ENCODE measurements at places on chromosomes 12 and 14.

DNA sequence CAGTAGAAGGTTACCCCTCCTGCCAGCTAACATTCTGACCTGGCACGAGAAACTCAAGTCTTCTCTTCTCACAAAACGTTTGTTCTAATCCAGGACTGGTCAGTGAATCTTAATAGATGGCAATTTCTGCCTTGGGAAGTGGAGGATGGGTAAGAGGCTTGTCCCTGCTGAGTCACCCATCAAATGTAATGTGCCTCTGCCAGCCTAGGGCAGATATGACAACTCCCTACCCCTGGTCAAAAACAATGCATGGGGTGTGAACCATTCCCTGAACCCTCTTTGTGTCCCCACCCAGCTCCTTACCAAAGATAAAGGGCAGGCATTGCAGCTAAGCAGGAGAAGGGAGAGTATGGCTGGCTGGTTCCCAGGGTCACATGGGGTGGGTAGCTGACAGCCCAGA lies 1052.9 kb downstream of the GALC start:
- no peak for DNase-seq

DNA sequence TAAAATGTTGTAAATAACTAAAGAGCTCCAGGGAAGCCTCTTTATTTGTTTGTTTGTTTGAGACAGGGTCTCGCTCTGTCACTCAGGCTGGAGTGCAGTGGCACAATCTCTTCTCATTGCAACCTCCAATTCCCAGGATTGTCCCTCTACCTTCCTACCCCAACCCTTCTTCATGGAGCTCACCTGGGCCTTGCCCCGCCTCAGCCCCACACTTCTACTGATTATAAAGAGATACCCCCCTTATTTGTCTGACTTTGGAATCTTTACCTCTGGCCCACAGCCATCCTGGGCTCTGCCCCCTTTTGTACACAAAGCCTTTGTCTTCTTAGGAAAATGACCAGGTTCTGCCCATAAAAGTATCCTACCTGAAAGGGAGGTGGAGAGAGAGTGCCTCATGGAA lies 9.1 kb upstream of the BLTP3B start:
- DNase-seq = no peak

DNA sequence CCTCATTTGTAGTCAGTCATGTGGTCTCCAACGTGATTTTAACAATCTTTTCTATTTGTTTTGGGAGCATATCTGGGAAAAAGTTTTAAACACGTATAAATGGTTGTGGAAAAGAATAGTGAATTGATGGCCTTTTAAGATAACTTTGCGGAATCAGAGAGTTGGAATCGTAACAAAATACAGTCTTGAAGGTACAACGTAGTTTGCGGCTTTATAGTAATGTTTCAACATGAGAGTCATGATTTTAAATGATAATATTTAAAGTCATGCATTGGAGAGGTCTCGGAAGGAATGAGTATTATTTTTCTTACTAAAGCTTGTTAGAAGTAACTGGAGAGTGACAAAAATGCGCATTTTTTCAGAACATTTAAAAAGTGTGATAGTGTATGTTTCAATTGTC lies 1.6 kb downstream of the AEBP2 start:
- DNase-seq = no peak

DNA sequence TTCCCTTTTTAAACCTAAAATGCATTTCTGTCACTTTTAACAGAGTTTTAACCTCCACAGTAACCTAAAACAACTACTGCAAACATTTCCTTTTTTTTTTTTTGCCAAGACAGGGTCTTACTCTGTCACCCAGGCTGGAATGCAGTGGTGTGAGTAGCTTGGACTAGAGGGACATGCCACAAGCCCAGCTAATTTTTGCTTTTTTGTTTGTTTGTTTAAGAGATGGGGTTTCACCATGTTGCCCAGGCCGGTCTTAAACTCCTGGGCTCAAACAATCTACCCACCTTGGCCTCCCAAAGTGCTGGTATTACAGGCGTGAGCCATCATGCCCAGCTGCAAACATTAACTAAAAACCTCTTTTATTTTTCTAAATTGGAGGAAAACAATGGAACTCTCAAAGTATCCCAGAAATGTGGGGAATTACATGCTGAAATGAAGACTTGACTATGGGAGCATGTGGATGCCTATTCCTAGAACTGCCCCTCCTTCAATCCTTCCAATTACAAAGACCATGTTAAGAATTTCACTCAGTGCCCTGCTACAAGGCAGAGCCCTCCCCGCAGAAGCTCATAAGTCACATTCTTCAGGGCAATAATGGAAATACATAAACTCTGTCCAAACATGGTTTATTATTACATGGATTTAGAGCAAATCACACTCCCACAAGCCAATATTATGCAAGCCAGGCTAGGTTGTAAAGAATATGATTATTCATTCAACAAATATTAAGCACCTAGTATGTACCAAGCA lies 66.9 kb downstream of the C12orf56 start:
- no peak for DNase-seq

DNA sequence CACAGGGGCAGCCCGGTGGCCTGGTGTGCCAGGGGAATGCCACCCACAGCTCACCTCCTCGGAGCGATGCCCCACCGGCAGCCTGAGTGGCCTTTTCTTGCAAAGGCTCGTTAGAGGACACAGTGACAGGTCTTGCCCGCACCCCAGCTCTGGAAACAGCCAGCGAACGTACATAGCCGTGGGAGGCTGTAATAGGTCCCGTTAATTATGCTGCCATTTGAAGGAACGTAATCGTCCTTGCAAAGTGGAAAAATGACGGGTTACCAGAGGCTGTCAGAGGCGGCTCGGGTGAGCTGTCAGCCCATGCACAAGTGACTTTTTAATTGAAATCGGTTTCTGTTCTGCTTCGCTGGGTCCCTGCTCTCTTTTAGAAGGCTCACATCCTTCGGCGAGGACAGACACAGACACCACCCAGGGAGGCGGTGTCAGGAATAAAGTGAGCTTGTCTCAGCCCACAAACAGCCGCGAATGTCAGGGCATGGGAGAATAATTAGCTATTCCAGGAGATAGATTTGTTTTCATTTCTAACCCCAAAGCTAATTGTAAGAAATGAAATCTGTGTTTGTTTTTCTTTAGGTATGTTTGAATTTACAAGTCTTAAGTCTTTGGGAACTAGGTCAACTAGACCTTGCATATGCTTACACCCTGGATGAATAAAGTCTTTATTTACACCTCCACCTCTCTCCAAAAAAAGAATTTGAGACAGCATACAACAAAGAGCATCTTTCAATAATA lies 77.2 kb upstream of the RFLNA start:
- no peak for DNase-seq

DNA sequence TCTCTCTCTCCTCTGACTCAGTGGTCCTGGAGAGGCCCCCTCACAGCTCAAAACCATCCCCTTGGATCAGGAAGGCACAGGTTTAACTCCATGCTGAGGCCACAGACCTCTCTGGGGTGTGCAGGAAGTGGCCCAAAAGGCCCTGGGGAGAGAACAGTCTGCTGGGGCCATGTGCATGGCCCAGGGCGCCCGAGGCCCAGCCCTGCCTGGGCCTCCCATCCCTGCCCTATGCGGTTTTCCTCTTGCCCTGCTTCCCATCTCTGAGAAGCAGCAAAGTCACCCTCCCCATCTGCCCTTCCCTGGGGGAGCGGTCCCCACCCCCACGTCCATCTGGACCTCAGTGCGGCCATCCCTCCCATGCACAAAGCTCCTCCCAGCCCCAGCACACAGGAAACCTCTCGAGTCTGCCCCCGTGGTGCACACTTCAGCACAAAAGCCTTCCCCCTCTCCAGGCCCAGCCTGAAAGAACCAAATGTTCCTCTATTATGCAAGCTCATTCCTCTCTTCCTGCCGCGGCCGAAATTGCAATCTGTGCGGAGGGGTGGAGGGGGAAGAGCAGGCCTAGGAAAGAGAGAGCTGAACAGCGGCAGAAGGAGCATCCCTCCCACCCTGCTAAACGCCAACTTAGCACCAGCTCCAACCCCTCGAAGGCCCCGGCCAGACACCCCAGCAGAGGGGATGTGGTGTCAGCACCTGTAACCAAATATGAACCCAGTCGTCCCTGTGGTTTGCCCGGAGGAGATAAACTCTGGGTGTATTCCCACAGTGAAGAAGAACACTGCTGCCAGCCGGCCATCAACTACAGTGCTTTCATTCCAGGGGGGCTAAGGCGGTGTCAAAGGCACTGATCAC lies 108.5 kb downstream of the SCARB1 start:
- no peak for DNase-seq

GRCh38 chr14:21781543-21781942 lies 107.9 kb upstream of the OR4E1 start:
- DNase-seq = no peak

- no peak for DNase-seq
These were observed 66.7 kb downstream of the GALNT16 start for GRCh38 chr14:69326611-69327010.

DNA sequence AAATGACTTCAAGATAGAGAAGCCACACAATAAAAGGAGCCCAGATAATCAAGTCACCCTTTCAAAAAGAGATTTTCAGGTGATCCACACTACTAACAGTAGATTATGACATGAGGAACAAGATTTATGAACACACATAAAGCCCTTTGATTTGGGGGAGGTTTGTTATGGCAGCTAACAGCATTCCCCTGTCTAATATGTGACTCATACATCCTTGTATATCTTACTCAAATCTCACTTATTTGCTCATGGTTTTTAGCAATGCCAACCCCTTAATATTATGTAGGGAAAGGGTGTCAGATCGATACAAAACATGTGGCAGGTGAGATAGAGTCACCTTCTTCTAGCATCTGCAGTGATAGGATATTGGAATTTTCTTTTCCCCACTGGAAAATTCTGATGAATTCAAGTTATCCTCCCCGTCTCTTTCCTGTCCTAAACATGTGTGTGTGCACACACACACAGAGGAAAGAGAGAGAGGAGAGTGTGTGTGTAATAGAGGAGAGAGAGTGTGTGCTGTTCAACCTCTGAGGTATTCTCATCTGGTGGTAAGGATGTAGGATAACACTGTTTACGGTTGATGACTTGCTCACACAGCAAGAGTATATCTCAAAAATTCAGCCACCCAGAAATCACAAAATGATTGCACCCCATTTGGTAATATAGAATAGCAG lies 319.9 kb downstream of the KCNC2 start:
- no peak for DNase-seq

GRCh38 chr12:123263196-123263817 lies 8.3 kb downstream of the CDK2AP1 start:
- DNase-seq = no peak

GRCh38 chr14:77338302-77338701 lies 17.5 kb downstream of the GSTZ1 start:
- DNase-seq = no peak

- no peak for DNase-seq
These were observed 11.7 kb downstream of the BATF start for GRCh38 chr14:75533791-75534555.

DNA sequence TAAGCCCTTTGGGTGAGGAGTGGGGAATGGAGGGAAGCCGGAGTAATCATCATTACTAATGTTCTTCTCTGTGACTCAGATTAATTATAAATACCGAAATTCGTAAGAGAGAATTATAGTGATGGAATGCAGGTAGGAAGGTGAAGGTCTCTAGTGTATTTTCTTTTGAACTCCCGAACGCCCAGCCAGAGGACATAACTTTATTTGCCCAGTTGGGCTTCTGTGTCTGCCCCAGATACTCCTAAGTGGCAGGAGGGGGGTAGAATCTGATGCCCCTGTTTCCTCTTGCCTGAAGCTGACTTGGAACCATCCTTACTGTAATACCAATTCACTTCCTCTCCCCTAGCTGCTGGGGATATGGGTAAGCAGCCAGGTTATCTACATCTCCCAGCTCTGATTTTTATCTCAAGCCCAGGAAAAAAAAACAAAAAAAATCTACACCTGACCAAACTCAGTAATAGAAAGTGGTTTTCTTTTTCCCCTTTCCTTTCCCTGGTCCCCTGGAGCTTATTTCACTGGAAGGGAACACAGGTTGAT lies 84.4 kb upstream of the CISTR start:
- DNase-seq = no peak

- peak; percentile 68 for DNase-seq
These were observed 72.2 kb downstream of the VCPKMT start for GRCh38 chr14:50044042-50044651.

- no peak for DNase-seq
These were observed 174.8 kb downstream of the ADGRD1 start for GRCh38 chr12:131128556-131128955.

DNA sequence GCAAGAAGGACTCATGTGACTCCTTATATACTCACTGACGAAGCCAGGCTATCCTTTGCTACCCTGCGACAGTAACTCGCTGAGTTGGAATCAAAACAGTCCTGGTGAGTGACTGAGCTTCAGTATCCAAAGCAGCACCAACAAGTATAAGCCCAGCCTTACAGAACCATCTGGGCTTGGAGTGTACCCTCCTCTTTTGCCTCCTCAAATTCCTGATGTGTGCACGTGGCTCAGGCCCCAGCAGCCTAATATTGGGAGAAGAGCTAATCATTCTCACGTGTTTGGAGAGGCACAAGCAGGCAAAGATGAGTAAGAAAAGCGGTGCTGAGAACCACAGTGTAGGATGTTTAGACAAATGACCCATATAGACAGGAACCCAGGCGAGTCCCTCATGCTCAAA lies 34.4 kb downstream of the PPTC7 start:
- DNase-seq = no peak

DNA sequence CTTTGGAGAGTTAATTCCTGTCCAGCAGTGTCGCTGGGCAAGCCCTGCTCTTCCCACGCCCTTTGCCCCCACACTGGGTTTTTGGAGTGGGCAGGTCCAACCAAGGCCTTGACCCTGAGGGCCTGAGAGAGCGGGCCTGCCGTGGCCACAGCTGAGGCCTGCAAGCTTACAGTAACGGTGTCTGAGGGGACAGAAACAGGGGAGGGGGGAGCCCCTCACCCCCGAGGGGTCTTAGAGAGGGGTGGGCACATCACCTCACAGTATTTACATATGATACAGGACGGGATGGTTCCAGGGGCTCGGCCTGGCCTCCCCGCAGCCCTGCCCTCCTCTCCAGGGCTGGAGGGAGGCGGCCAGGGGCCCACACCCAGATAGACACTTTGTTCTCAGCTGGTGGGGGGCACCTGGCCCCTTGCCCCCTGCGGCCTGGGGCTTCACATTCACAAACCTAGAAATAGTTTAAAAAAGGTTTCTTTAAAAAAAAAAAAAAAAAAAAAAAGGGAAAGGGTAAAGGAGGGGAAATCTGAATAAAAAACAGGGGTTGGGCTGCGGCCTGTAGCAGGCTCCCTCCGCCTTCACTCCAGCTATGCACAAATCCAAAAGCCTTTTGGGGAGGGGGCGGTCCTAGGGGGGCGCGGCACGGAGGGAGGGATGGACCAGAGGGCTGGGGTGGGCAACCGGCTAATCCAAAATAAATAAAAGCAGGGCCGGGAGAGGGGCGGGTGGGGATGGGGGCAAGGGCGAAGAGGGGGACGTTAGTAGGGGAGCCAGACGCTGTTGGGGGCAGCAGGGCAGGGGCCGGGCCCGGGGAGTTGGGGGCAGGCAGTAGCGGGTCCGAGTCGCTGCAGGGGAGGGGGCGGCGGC lies 14.8 kb upstream of the PLA2G1B start:
- no peak for DNase-seq

Measured in activated CD8-positive, alpha-beta memory T cell treated with anti-CD3 and anti-CD28 coated beads for 24 hours (primary cell).